Left ventricle myocardium inferior (tissue), 1 donor: ENCODE measurements at places on chromosomes 2 and 18. TPM values are rescaled to one million over a fixed set of nuclear protein-coding genes. Genes with fewer than 3 reads are reported as not detected.

The TRIP12 gene
- 194 TPM for total RNA-seq

The C1QL2 gene
- total RNA-seq, result not detected

The GAL3ST2 gene
- not detected for total RNA-seq

The FAM210A gene
- total RNA-seq, result 52.9 TPM

The UPP2 gene
- total RNA-seq, result not detected

The SPATA3 gene
- total RNA-seq, result not detected

- DNase-seq, result no peak
These were observed 16.2 kb upstream of the MBD2 start for GRCh38 chr18:54240629-54241107.

- DNase-seq, result no peak
These were observed 288.1 kb downstream of the EPHA4 start for GRCh38 chr2:221283896-221284545.

GRCh38 chr2:95728878-95729596 is 137.2 kb downstream of the TRIM43 start:
- DNase-seq, result peak; percentile 46

DNA sequence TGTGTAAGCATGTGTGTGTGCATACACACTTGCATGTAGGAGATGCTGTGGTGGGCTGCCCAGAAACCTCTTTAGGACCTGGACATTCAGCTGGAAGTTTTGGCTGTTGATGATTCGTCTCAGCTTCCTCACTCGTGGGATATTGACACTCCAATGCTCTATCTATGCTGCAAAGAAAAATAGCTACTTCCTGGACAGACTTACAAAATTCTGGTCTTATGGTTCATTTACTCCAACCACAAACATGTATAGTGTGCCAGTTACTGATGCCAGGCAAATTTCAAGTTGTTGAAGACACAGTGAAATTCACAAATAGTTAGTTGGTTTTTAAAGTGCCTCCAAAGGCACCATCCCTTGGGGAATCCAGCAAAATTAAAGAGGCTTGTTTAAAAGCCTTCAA is 882.6 kb downstream of the CPS1 start:
- no peak for DNase-seq

DNA sequence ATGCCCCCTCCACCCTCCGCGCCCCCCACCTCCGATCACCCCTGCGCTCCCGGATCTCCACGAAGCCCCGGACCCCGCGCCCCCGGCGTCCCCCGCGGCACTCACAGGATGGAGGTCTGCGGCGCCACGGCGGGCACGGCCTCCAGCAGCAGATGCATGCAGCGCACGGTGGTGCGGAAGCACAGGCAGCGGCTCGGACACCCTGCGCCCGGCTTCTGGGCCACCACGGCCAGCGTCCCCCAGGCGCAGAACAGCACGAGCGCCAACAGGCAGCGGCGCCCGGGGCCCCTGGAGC is 217 bp downstream of the PXDN start:
- no peak for DNase-seq

DNA sequence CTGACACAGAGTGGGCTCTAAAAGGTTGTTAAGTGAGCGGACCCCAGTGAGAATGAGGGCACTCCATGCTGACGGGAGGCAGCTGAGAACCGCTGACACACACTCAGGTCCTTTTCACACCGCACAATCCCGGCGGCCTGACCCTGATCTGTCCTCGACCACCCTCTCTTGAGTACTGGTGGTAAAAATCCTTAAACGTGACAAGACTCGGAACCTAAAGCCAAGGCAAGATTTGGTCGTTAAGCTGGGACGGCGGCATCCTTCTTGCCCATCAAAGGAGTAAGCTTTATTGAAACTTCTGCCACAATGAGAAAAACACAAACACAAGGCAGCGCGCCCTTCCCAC is 569 bp downstream of the TMX3 start:
- no peak for DNase-seq

- no peak for DNase-seq
These were observed 261.4 kb downstream of the EPHA4 start for GRCh38 chr2:221310730-221311129.

GRCh38 chr2:26892133-26892532 is 44.2 kb downstream of the DPYSL5 start:
- no peak for DNase-seq

DNA sequence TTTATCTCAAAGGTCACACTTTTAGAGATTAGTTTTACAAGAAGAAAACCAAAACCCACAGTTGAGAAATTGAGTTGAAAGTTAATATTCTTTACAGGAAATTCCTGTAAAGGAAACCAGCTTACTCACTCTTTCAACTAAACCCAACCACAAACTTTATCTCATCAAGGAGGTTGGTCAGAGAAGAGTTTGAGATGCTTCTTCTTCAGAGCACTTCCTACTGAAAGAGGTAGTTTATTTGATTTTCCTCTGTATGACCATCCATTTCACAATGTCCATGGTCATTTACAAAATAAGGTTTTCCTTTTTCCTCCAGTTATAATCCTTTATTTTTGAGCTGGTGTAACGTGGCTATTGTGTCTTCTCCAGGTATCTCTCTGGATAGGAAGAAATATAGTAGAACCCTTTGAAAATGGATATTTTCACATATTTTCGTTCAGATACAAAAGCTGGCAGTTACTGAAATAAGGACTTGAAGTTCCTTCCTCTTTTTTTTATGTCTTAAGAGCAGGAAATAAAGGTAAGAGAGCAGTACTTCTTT is 4.5 kb upstream of the IL18RAP start:
- DNase-seq, result no peak

GRCh38 chr2:38380397-38381130 is 3.5 kb upstream of the ATL2 start:
- no peak for DNase-seq

- peak; percentile 24 for DNase-seq
These were observed 669 bp downstream of the LNPK start for GRCh38 chr2:176001281-176001915.

GRCh38 chr2:234714711-234715110 is 217.8 kb upstream of the ARL4C start:
- no peak for DNase-seq

- DNase-seq, result no peak
These were observed 141.3 kb upstream of the ID2 start for GRCh38 chr2:8540552-8541055.

DNA sequence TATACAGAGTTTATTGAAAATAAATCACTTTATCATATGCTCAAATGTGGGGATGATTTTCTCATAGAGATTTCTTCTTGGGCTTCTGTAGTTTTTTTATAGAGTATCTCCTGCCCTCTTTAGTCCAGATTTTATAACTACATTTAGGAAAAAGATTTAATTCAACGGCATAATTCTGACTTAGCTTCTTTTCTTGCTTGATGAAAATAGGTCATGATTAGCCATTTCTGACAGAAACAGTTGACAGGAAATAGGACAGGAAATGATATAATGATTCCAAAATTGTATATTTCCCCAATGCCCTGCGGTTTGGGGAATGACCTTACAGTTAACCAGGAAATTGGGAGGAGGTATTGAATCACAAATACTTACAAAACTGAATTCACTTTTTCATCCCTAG is 1531.9 kb upstream of the ACVR2A start:
- no peak for DNase-seq

- no peak for DNase-seq
These were observed 1.1 kb downstream of the RNF181 start for GRCh38 chr2:85596486-85597143.

DNA sequence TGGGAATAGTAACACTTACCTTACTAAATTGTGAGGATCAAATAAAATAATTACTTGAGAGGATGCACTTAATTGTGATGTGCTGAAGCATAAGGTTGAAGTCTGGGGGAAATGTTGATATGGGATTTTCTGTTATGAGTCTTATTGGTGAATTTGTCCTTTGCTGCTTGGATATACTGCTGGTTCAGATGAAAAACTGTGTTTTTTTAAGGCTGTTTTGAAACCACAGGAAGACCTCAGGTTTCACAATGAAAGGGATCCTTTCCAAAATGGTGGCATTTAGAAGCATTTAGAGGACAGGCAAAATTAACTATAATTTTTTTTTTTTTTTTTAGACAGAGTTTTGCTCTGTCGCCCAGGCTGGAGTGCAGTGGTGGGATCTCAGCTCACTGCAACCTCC is 34.9 kb downstream of the SPATS2L start:
- DNase-seq, result no peak

GRCh38 chr2:238864207-238865014 is 16.5 kb downstream of the TWIST2 start:
- peak; percentile 76 for DNase-seq

DNA sequence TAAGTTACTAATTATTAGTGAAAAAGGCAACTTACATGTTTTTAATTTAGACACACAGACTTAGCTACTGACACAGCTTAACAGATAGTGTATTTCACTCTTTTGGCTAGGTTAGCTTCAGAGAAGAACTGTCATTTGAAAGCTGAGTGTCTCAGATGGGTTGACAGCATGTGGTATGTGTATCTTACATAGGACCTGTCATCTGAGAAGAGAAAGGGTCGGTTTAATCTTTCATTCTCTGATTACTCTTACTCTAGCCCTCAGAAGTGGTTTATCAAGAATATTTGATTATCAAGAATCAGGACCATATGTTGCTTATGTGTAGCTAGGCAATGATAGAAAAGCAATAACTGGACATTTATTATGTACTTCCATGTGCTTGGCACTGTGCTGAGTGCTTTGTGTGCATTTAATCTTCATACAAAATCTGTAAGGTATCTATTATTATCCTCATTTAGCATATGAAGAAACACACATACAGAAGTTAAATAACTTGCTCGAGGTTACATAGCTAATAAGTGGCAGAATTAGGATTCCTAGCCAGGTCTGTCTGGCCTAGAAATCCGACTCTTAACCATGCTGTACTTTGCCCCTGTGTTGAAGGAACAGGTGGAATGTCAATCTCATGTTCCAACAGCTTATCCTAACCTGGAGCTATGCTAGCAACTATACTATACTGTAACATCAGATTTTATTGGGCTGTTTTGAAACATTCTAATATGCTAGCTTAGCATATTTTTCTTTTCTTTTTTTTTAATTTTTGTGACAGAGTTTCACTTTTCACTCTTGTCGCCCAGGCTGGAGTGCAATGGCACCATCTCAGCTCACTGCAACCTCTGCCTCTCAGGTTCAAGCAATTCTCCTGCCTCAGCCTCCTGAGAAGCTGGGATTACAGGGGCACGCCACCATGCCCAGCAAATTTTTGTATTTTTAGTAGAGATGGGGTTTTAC is 28.4 kb downstream of the CFLAR start:
- DNase-seq, result no peak

- no peak for DNase-seq
These were observed 93.5 kb downstream of the FAM124B start for GRCh38 chr2:224308272-224308911.
